Stimulated activated CD8-positive, alpha-beta memory T cell treated with anti-CD3 and anti-CD28 coated beads, Interleukin-7, amount 100 ng/mL, for 1 hour (primary cell): ENCODE measurements at places on chromosomes 4 and X.

DNA sequence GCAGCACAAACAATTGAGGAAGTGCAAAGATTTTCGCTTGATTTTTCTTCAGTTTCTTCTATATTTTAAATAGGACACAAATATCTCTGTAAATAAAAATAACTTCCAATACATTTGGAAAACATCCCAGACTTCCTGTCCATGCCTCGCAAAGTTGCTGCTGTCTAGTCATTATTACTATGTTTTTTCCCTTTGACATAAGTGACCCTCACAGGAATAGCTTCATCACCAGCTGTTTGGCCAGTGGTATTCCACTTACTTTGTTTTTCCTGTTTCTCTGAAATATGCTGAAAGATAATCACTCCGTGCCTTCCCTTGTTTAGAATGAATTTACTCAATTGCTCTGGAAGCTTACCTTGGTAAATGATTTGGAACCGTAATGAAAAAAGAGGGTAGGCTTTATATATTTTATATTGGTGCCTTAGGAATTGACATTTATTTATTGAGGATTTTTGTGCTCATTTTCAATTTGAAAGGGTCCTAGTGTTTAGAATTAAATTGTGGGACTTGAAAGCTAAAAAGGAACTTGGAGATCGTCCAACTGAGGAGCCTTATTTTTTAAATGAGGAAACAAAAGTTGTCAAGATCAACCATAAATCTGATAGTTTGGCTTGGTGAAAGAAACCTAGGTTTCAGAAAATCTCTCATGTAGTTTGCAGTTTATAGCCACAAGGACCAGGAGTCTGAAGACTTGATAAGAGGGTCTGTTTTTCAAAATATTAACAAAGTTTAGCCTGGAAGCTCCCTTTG lies 65.6 kb downstream of the CDKL5 start:
- no peak for DNase-seq

- DNase-seq, result no peak
These were observed 930.9 kb downstream of the ADGRL3 start for GRCh38 chr4:62131049-62131448.

- DNase-seq, result no peak
These were observed 12.6 kb upstream of the MXD4 start for GRCh38 chr4:2274320-2275043.

DNA sequence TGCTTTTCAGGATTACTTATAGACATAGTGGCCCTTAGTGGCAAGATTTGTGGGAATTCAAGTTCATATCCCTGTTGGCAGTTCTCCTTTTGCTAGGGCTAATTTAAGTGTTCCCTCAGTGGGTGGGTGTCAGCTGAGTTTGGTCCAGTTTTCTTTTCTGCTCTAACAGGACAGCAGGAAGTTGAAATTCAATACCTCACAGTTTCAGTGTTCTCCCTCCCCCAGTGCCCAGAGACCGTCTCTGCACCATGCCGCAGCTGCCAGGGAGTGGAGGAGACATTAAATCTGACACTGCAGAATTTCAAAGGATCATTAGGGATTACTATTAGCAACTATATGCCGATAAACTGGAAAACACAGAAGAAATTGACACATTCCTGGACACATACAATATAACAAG lies 50.7 kb downstream of the UBE2NL start:
- DNase-seq, result no peak

DNA sequence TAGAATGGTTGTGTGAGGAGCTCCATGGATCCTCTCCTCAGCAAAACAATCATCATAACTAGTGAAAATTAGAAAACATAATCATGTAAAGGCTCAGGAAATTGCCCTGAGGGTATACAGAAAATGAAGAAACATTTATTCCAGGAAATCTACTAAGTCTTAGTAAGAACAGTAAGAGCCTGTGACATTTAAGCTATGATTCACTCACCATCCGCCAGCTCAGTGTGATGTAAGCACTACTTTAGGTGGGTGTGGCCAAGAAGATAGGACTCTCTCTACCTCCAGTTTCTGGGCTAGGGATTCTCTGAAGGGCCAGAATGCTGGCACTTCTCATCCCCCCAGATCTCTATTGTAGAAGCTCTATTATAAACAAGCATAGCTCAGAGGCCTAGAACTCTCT lies 147.5 kb downstream of the DLG3 start:
- DNase-seq, result no peak

DNA sequence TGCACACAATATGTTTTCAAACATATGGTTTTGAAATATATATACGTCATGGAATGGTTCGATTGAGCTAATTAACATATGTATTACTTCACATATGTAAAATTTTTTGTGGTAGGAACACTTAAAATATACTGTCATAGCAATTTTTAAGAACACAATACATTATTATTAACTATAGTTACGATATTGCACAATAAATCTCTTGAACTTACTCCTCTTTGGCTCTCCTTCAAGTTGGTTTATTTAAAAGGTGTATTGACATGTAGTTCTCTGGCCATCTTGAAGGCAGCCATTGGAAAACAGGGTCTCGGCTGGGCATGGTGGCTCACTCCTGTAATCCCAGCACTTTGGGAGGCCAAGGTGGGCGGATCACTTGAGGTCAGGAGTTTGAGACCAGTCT lies 53.8 kb downstream of the CASP3 start:
- DNase-seq, result no peak

DNA sequence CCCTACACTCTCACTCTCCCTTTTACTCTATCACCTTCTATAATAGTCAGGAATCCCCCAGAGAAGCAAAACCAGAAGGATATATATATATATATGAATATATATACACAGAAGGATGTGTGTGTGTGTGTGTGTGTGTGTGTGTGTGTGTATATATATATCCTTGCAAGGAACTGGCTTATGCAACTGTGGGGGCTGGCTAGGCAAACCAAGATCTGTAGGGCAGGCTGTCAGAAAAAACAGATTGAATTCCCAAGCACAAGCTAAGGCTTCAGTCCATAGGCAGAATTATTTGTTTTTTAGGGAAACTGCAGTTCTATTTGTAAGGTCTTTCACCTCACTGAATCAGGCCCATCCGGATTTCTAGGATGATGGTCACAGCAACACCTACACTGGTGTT lies 13.0 kb upstream of the KLHL2 start:
- DNase-seq, result no peak

DNA sequence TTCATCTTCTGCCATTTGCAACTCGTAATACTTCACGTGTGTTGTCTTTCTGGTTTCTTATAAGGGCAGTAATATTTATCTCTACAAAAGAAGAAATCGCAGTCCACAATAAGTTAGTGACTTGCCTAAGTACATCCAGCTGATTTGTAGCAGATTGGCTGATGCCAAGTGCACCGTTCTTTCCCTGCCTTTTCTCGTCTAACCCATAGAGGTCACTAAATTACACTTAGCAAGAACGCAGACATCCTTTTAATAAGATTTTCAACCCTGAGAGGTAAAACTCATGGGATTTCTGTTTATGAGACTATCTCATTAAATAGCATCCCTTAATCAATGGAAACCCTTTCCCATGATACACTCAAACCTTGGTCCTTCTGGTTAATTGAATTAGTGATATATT lies 408.6 kb upstream of the ACTRT1 start:
- no peak for DNase-seq

DNA sequence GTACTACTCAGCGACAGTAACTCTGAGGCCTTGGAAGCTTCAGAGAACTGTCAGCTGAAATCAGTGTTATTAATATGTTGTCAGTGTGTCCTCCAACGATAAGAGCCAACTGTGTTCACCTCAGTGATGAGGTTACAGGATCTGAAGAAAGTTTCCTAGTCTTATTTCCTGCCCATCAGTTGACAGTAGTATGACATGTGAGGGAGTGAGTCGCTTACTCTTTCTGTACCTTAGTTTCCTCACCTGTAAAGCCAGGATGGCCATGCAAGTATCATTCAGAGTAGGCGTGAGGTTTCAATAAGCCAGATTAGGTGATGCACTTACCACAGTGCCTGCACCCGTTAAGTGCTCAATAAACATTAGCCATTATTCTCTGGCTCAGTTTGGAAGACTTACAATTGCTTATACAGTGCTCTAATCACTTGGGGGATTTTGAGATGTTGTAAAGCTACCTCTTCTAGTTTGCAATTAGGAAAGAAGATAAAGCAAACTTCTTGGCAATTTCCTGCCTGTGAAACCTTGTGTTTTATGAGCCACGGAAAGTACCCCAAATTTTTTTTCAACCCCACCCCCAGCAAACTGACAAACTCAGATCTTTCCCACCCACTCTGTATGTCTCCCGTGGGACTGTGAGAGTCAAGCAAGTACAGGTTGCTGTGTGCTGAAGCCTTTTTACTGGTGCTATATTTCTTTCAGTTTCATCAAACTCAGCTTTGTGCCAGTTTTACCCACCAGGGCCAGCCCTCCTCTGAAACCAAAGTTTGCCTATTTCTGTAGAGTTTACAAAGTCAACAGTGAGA lies 62.2 kb downstream of the ANXA3 start:
- no peak for DNase-seq

DNA sequence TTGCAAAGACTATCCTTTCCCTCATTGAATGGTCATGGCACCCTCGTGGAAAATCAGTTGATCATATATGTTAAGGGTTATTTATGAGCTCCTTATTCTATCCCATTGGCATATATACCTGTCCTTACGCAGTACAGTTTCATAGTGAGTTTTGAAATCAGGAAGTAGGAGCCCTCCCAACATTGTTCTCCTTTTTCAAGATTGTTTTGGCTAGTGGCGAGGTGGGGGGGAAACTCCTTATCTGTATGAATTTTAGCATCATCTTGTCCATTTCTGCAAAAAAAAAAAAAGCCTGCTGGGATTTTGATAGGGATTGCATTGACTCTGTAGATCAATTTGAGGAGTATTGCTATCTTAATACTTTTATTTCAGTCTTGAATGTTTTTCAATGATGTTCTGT lies 2.5 kb upstream of the USP9X start:
- no peak for DNase-seq

GRCh38 chr4:183435803-183436202 lies 8.6 kb upstream of the CDKN2AIP start:
- DNase-seq, result no peak

DNA sequence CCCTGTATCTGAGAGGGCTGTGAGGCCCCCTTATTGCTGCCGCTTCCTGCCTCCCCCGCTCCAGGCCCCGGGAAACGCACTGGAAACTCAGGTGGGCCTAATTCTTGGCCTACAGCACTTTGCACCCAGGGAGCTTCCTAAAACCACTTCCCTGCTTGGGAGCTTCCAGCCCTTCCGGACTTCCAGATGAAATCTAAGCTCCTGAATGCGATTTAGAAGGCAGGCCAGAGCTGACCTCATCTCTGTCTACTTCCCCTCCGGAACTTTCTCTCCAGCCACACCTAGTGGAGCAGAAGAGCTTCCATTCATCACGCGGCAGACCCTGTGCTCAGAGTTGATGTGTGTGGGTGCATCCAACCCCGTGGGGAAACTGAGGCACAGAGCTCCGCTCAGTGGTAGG lies 84.2 kb downstream of the SORCS2 start:
- no peak for DNase-seq

DNA sequence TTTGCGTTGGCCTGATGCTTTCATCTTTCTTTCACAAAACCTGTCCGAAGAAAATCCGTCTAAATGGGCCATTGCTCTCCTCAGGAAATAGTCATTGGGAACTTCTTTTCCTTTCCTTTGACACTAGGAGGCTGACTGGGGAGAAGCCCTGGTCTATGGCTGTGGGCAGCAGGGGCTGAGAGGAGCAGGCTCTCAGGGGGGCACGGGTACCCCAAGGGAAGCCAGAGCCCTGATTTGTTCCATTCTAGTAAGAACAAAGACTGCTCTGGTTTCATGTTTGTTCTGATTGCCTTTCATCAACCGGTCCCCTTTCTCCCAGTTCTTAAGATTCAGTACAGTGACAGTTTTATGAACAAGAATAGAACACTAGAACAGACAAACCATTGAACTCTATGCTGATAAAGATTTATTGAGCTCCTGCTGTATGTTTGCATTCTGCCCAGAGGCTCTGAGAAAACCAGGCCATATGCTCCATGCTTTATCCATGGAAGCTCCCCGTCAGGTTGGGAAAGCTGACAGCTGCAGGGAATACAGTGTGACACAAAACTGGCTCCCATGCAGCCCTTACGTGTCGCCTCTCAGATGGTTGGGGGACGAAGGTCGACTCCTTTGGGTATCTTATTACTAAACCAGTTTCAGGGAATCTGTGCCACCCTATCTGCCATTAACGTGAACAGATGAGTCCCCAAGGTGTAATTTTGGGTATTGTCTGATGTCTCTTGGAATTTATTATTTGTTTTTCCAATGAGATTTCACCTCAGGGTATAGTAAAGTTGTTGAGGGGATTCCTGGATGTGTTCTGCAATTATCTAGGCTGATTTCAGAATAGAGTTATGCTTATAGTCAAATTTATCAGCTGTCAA lies 72.4 kb upstream of the MSANTD1 start:
- DNase-seq, result no peak

GRCh38 chr4:7766086-7766485 lies 173.6 kb downstream of the AFAP1 start:
- DNase-seq, result no peak

- DNase-seq, result no peak
These were observed 102.1 kb upstream of the SCML1 start for GRCh38 chrX:17635231-17635630.

DNA sequence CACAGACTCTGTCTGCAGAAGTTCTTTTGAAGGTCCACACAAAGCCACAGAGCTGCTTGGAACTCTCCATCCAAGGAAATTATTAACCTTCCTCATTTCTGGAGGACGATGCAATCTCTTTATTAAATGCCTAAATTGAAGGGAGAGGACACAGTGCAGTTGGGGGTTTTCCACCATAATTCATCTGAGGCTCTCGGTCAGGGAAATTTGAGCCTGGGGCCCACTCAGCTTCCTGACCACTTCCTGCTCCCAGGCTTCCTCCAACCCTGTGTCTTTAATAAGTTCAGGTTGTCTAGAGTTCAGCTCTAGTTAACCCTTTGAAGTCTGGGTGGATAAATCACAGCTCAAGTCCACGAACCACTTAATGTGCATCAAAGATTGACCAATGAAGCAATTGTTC lies 58.5 kb downstream of the PRPS1 start:
- no peak for DNase-seq

DNA sequence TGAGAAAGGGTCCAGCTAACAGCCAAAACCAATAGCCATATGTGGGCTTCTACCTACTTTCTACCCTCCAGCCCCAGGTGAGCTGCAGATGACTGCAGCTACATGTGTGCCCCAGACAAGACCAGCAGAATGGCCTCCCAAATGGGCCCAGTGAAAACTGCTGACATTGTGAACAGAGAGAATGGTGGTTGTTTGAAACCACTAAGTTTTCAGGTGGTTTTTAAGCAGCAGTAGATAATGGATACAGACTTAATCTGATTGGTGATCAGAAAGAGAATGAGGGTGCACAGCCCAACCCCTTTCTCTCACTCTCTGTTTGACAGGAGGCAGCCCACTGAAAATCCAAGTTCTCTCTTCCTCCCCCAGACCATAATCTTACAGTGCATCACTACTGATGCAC lies 42.5 kb upstream of the BBS12 start:
- no peak for DNase-seq
